ENCODE measurements at places on chromosomes 16 and 17.

DNA sequence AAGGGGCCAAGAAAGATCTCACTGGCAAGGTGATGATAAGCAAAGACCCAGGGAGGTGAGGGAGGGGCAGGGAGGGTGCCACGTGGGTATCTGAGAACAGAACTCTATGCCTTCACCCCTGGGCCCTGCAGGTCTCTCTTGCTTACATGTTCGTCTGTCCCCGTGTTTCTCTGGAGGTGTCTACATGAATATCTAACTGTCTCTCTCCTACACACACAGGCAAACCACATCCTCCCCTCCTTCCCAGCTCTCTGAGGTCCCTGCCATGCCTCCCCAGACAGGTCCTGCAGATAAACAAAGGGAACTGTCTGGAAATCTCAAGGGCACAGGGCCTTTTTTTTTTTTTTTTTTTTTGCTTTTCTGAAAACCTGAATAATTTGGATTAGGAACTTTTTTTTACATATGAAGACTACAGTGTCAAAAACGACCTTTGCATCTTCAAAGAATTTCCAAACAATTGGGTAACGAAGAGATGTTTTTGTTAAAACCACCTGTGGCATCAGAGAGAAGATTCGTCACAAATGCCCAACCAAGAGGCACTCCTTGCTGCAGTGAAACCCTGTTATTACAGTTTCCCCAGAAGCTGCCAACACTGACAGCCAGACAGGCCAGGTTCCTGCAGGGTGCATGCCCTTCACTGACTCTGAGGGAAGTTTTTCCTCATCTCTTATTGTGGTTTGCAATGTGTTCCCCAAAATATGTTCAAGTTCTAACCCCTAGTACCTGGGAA, 17.8 kb downstream of the PLLP start:
- DNase-seq, result no peak

GRCh38 chr17:71032746-71033273, 863.5 kb downstream of the KCNJ2 start:
- peak; percentile 39 for DNase-seq

DNA sequence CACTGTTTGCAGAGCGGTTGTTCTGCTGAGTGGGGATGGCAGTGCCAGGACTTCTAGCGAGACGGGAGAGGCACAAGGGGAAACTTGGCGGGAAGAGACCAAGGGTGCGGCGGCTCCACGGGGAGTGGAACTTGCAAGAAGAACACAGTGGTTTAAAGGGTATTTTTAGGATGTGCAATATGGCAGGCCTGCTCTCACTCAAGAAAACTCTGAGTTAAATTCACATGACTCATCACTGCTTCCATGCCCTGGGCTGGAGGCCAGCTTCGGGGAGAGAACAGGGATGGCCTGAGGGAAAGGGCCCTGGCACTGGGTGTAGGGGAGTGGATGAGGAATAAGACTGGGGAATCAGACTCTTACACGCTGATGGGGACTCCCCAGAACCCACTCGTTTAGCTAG, 13.3 kb upstream of the CD300LD start:
- no peak for DNase-seq

DNA sequence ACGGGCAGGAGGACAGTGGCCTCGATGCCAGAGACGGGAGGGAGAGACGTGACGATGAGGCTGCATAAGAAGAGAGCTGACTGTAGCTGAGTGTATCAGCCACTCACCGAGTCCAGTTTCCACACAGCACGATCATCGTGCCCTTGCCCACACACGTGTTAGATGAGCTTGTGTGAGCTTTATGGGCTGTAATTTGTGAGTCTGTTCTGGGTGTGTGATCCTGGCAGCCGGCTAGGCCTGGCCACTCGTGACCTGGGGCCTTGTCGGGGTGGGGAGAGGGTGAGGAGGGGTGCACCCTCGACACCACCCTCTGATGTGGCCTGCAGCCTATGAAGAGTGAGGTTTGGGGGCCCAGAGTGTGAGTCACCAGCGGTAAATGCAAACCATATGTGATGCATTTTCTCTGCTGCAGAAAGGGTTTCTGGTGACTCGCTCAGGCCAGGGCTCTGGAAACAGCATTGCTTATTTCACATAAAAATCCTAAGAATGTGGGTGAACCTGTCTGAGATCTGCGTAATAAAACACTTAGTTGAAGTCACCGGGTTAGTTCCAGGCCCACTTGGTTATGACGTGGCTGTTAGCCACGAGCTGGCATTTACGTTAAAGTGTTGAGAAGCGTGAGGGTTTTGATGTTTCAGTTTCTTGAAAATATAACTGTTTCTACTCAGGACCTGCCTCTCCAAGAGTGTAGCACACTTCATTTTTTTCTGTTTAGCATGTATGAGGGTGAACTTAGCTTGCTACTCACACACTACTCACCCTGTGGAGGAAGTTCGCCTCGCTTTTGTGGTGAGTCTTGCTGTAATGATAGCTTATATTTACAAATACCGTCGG, 4.2 kb downstream of the METRNL start:
- DNase-seq, result no peak

- DNase-seq, result no peak
Observed at GRCh38 chr17:78129351-78130089, 965 bp upstream of the TMC6 start.

GRCh38 chr16:51637770-51638094, 486.7 kb upstream of the SALL1 start:
- peak; percentile 73 for DNase-seq

Data from NCI-H524 (cell line).